IMR-90 (cell line): ENCODE measurements at places on chromosomes 5 and 9. TPM values are rescaled to one million over a fixed set of nuclear protein-coding genes. Genes with fewer than 3 reads are reported as not detected.

Gene DMRT3
- polyA plus RNA-seq: not detected in 2 replicates

Gene BTNL8
- not detected in 2 replicates for polyA plus RNA-seq

Gene C9orf57
- polyA plus RNA-seq: not detected in 2 replicates

Gene C9orf153
- not detected in 2 replicates for polyA plus RNA-seq

Gene HAVCR1
- not detected in 2 replicates for polyA plus RNA-seq

Gene SV2C
- polyA plus RNA-seq: not detected in 2 replicates
